ENCODE measurements at places on chromosomes 5 and 9.

DNA sequence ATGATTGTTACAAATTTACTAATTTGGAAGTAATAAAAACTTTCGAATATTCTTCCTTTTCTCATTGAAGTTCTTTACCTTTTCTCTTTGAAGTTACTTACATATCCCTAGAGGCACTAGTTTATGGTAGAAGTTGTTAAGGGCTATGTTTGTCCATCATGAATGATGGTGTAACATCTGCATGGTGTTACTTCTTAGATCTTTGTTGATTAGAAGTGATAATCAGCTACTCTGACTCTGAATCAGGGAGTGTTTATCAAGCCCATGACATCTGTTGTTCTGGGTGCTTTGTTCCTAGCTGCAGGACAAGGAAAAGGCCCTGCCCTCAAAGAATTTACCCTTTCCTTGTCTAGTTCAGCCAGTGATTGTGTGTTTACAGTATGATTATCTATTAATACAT is 32.9 kb downstream of the MAP3K1 start:
- no peak for DNase-seq

- DNase-seq = no peak
Measured at GRCh38 chr5:92163906-92164305, 780.8 kb upstream of the ARRDC3 start.

DNA sequence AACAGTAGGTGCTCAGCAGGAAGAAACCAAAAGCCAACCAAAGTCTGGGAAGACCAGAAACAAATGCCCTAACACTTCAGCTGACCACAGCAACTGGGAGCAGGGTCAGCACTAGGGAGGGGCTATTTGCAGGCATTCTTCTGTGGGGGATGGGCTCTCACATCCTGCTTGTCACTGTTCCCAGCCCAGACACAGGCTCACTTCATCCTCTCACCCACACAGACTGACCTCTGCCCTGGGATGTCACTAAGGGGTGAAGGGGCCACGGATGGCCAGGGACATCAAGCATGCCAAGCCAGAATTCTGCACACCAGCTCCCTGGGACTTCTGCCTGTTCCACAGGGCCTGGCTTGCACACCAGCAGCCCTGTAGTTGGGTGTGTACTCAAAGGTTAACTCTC is 28.7 kb downstream of the GFRA3 start:
- no peak for DNase-seq

DNA sequence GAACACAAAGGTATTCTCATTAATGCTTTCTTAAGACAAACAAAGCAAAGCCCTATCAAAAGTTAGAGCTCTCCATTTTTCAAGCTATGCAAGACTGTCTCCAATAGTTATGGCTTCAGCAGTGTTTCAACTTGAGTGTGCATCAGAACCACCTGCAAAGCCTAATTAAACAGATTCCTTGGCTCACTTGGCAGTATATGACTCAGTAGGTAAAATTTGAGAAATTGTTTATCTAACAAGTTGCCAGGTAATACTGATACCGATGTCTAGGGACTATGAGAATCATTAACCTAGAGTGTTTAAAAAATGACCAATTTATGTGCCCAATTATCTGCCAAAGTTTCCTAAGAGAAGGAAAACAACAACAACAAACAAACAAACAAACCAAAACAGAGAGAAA is 60.3 kb upstream of the PARP8 start:
- DNase-seq = no peak

GRCh38 chr9:18480662-18481093 is 6.7 kb downstream of the ADAMTSL1 start:
- DNase-seq = no peak

- DNase-seq = no peak
Measured at GRCh38 chr5:114335391-114335790, 26.5 kb upstream of the KCNN2 start.

Data from omental fat pad (tissue), 4 donors.